Kidney epithelial cell (primary cell): ENCODE measurements at places on chromosomes 13 and 19. TPM values are rescaled to one million over a fixed set of nuclear protein-coding genes. Genes with fewer than 3 reads are reported as not detected.
A peak's percentile ranks its signal among the peaks of the same experiment; 100 is the strongest.

- DNase-seq = no peak
Measured at GRCh38 chr13:111539252-111539651, 218.8 kb downstream of the TEX29 start.

GRCh38 chr19:43751466-43752220 lies 3.1 kb downstream of the SMG9 start:
- DNase-seq = no peak

DNA sequence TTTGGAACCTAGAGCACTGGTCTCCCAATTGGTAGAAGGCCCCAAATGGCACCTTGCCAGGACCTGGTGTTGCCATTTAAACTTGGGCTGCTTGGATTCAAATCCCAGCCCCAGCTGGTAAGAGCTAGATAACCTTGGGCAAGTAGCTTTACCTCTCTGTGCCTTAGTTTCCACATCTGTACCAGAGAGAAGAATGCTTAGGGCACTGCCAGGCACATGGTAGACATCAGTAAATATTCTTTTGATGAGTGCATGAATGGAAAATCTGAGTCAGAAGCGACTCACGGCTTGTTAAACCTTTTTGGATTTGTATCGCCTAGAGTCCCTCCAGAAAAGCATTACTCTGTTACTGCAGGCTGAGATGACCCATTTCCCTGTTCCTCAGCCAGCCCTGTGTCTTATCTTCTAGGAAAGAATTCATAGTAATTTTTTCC lies 90.9 kb downstream of the SIPA1L3 start:
- peak; percentile 76 for DNase-seq

DNA sequence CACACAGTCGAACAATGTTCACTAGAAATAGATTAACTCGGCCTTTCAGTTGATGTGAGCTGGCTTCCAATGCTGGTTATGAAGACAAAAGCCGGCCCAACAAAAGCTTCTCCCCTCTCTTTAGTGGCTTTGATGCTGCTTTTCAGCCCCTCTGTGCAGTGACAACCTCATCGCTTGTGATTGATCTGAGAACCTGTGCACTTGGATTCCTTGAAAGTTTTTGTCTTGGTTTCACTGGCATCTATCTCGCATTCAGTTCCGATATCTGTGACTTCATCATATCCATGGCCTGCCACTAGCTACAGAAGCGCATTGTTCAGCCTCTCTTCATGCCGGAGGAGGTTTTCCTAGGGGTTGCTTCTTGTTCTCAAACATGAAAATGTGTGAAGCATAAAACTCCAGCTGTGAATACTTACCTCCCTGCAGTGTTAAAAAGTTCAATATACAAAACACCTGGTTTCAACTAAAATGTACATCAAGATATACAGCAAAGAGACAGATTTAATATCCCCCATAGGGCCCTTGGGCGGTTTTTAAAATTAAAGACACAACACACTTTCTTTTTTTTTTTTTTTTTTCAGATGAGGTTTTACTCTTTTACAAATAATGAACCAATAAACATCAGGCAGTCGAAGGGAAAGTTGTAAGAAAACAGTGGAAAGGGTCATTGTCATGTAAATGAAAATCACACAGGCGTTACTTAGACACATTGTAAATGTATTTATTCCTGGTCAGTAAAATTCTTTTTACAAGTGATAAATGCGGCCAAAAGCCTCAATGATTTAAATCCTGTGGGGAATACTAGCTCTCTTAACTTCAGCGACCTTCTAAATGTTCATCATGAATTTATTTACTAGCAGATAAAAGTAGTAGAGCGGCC lies 1252.8 kb downstream of the EFNB2 start:
- DNase-seq = no peak

- DNase-seq = no peak
Measured at GRCh38 chr19:15448778-15449619, 757 bp downstream of the WIZ start.

The FAM216B gene
- total RNA-seq = not detected in 2 replicates

GRCh38 chr13:92514420-92515125 lies 712.0 kb upstream of the GPC6 start:
- DNase-seq = no peak

GRCh38 chr13:110245416-110245899 lies 61.5 kb downstream of the COL4A1 start:
- DNase-seq = no peak

DNA sequence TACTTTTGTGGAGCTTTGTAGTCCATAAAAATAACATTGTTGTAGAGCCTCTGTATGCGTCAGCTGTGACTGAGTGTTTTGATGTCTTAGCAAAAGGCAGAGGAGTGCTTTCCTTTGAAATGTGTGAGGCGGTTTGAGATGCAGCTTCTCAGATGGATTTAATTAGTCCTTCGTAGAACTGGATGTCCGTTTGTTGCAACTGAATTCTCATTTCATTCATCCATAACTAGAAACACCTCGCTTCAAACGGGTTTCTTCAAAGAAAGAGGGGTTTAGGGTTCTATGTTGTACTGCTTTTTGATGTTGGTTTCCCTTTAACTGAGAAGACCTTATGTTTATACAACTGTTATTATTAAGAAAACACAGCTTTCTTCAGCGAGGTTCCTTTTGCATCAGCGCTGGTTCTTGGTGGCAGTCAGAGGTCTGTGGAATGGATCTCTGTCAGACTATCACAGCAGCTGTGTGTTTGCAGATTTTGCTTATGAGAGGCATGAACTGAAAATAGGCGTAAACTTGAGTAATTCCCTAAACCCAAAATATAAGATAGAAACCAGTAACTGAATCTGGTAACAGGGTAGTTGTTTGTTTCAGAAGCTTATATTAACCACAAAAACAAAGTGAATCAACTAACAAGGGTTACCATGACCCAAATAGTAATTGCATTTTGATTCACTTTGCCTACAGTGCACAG lies 194.4 kb downstream of the GGACT start:
- peak; percentile 28 for DNase-seq

The CEACAM1 gene
- 2.1 and 3.6 TPM in 2 replicates for total RNA-seq

- no peak for DNase-seq
Measured at GRCh38 chr19:46495786-46496099, at the start of gene PNMA8B. Gene PNMA8B (minus strand): TSS chr19:46495867. CDS start chr19:46495465, 402 bp downstream.

DNA sequence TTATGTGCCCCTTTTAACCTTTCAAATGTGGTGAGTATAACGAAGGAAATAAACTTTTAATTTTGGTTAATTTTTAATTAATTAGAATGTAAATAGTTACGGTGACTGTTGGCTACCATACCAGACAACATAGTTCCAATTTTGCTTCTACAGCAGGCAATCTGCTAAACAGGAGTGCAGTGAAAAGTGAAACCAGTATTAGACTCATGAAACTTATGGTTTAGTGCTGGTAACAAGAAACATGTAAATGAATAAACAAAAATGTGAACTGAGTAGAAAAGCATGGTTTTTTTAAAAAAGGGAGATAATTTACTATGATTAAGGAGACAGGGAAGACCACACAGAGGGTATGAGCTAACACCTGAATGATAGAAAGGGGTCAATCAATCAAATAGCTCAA lies 478.4 kb downstream of the PCDH9 start:
- DNase-seq = no peak

The ADPRHL1 gene
- 0.75 and 0.84 TPM in 2 replicates for total RNA-seq

The WDR62 gene
- 1.8 and 2.8 TPM in 2 replicates for total RNA-seq

- no peak for DNase-seq
Measured at GRCh38 chr13:42413484-42413815, 141.5 kb downstream of the AKAP11 start.

The ZNF675 gene
- 6.9 and 7.6 TPM in 2 replicates for total RNA-seq

DNA sequence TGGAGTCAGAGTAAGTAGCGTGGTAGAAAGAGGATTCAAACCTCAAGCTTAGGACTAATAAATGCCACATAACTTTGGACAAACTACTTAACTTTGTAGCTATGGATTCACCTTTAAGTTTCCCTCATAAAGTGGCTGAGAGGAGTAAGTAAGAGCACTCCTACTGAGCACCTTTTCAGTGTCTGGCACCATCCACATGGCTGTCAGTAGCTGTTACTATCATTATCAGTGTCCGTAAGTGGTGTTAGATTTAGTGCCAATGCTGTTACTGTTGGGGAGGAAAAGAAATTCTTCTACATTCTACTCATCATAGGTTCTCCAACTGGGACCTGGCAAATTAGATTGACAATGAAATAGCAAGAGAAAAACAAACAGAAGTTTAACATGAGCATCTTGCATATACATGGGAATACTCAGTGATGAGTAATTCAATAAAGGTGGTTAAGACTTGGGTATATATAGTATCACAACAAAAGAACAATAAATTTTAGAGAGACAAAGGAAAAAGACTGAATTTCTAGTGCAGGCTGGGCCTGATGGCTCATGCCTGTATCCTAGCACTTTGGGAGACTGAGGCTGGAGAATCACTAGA lies 165.6 kb upstream of the NBEA start:
- DNase-seq = no peak
